Activated T-helper 1 cell treated with anti-CD3 and anti-CD28 coated beads, Interleukin-2, amount 50 U/mL, for 16 hours (primary cell): ENCODE measurements at places on chromosomes 4 and X.

DNA sequence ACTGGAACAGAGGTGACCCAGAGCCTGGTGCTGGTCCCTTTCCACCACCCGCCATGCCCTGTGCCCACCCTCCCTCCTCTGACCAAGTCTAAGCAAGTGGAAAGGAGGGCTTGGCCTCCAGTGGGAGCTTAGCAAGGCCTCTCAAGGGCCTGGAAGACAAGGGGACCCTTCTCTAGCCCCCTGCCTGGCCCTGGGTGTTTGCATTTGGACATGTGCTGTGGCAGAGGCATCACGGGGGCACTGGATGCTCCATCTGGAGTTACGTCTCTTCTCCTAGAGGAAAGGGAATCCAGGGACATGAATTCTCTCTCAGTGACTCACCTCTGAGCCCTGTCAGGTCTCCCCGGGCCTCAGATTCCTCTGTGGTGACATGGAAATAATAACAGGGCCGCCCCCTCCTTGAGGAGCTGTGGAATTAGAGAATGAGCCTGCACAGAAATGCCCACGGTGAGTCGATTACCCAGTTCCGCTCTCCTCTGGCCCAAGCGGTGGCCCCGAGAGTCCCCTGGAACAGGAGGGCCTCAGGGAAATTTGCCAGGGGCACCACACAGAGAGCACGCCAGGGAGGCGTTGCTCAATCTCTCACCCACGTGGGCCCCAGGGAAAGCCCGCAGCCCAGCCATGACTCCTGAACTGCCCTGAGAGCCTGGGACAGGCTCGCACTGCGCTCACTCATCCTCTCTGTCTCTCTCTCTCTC, 189.6 kb downstream of the BCOR start:
- DNase-seq, result no peak

- no peak for DNase-seq
Measured at GRCh38 chr4:184684491-184685189, 35.1 kb downstream of the PRIMPOL start.

- DNase-seq, result no peak
Measured at GRCh38 chr4:45350438-45350837, 624.1 kb upstream of the GNPDA2 start.

- no peak for DNase-seq
Measured at GRCh38 chr4:128682942-128683666, 126.4 kb upstream of the JADE1 start.

DNA sequence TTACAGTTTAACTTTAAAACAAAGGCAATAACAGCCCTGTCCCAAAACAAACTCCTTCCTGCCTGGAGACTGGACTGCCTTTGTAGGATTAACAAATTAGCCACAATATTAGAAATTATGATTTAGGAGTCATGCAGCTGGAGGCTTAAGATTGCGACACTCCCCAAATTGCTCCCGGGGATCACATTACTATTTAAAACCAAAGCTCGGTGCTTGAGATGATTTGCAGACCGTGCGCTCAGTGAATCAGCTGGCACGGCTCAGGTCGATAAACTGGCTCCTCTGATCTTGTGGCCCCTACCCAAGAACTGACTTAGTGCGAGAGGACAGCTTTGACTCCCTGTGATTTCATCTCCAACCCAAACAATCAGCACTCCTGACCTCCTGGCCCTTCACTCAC, 829.3 kb downstream of the NLGN4X start:
- no peak for DNase-seq

GRCh38 chrX:132984058-132984650, 25.7 kb upstream of the HS6ST2 start:
- DNase-seq, result no peak
